ENCODE measurements at places on chromosomes 12 and 14.

DNA sequence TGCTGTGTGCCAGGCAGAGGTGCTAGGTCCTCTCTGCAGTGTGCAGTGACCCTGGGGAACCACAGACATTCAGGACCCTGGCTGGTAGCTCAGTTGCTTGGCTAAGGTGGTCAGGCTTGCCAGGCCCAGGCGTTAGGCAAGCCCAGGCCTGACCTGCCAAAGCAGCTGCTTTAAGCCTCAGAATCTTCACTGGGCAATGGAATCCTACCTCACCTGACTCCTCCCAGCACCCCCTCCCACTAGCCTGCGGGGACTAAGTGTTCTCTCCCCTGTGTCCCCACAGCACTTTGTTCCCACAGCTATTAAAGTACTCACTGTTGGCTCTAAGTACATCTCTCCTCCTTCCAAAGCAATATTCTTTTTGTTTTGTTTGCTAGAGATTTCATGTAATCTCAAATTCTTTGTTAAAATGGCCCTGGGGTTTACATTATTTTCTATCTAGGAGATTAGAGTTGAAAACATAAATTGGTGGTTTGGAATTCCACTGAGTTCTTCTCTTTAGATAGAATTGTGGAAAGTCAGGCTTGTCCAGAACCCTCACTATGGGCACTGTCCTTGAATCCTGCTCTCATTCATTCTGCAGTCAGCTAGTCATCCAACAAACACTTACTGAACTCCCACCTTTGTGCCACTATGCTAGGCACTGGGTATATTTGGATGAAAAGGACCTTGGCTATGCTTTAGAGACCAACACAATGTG lies 44.4 kb downstream of the DGLUCY start:
- no peak for DNase-seq

- DNase-seq = no peak
Observed at GRCh38 chr14:28831126-28831525, 64.5 kb downstream of the FOXG1 start.

DNA sequence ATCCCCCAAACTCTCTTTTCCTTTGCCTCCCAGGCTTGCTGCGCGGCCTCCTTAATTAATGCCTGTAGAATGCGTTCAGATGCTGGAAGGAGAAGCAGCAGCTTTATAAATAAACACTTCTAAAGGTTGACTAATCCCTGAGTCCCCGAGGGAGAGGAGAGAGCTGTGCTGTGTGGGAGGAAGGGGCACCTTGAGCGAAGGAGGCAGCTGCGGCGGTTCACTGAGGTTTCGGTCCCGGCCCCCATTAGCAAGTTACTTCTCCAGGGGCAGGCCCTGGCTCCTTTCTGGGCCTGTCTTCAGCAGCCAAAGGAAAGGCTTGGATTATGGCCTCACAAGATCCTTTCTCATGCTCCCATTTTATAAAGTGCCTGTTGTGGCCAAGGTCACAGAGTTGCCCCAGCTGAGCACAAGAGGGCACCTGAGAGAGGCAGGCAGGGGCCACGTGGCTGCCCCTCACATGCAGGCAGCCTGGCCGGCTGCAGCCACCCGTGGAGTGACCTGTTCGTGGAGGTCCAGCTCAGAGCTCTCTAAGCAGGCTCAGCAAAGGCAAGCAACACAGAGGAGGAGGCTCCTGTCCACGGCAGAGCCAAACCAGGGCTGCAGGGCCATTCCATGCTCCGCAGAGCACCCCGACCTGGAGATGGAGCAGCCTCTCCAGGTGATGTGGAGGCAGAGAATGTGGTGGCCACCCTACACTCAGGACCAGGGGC lies 15.0 kb upstream of the CACNA2D4 start:
- no peak for DNase-seq

DNA sequence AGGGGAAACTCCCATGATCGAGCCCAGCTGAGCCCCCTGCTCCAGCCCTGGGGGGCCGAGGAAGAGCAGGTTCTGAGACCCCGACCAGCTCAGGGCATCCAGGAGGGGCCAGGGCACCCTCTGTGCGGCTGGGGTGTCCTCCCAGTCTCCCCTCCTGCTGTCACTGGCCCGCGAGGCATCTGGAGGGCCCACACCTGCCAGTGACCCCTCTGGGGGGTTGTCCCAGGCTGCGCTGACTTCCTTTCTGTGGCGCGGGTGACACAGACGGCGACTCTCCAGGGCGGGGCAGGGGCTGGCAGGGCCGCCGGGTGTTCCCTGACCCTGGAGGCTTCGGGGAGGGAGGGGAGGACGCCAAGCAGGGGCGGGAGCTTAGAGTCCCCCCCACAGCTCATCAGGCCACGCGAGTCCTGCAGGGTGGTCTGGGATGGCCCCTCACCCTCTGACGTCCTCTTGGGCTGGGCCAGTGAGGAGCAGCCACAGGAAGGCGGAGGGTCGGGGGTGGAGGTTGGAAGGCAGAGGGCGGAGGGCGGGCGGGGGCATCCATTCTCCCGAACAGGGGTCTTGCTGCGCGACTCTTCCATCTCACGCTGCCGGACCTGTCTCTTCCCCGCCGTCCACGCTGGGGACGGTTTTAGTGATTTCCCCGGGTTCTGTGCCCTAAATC lies 38.6 kb upstream of the FBRSL1 start:
- no peak for DNase-seq

- DNase-seq = no peak
Observed at GRCh38 chr12:93230326-93230720, 147.4 kb upstream of the NUDT4 start.

DNA sequence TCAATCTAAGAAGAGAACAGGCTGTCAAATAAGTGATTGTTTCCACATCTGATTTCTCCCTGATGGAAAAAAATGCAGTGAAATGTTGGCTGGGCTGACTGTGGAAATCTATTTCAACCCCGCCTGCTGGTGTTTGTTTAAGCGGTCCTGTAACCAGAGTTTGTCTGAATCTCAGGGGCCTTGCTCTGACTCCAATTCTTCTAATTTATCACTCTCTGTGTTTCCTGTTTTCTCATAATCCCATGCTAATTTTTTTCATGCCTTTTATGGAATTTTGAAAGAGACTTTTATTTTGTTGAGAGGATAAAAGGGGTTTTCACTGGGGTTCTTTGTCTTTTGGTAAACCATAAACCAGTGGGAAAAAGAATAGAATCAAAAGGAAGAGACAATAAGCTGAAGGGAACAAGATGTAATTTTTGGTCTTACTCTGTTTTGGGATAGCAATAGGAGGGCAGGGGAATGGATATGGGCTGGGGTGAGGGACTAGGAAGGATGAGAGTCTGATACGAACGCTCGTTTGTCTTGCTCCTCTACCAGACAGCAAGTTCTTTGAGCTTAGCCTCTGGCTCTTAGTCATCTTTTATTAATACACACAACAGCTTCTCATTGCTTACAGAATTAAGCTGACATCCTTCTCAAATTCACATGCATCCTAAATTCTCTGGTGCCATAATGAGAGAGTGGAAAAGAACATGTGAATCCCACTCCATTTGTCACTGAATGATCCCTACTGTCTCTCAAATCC lies 8.0 kb upstream of the MGP start:
- no peak for DNase-seq

DNA sequence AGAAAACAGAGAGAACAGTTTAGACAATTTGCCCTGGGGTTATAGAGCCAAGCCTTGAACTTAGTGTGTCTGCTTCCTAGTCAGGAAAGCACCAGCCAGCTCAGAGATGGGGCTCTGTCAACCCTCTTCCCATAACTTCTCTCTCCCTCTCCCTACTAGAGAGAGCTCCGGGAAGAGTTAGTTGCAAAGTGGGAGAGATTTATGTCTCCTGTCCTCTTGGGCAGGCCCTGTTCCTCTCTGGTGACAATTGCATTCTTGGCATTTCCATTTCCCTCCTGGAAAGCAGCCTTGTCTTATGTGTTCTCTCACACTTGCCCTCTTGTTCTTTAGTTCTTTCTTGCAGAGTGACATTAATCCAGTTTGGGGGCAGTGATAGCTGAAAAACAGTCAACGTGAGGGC lies 42.1 kb upstream of the TUNAR start:
- DNase-seq = no peak

DNA sequence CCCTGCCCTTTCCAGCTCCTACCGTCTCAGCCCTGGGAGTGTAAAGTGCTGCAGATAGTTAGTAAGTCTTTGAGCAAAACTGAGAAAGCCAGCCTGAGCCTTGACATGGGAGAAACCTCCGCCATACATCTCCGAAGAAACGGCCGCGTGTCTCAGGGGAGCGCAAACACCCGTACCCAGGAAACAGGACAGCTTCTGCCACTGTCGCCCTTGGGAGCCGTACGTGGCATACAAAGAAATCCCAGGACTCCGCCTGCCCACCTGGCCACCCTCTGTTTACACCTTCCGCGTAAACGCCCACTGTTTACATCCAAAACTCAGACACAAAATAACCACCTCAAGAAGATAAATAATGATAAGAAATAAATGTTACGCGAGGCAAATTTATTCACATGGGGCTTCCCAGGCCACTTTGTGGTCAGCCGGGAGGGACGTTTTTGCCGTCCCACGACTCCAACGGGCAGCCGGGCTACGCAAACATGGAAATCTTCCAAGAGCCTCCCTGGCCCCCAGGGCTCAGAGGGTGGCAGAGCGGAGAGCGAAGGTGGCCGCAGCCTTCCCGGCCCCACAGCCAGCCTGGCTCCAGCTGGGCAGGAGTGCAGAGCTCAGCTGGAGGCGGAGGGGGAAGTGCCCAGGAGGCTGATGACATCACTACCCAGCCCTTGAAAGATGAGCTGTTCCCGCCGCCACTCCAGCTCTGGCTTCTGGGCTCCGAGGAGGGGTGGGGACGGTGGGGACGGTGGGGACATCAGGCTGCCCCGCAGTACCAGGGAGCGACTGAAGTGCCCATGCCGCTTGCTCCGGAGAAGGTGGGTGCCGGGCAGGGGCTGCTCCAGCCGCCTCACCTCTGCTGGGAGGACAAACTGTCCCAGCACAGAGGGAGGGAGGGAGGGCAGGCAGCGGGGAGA lies at the start of gene BDKRB2:
BDKRB2 (plus strand) TSS at position 689 of the 908 bp plus-strand sequence. CDS start 32,269 bp downstream, outside the sequence.
- DNase-seq = peak; percentile 78

DNA sequence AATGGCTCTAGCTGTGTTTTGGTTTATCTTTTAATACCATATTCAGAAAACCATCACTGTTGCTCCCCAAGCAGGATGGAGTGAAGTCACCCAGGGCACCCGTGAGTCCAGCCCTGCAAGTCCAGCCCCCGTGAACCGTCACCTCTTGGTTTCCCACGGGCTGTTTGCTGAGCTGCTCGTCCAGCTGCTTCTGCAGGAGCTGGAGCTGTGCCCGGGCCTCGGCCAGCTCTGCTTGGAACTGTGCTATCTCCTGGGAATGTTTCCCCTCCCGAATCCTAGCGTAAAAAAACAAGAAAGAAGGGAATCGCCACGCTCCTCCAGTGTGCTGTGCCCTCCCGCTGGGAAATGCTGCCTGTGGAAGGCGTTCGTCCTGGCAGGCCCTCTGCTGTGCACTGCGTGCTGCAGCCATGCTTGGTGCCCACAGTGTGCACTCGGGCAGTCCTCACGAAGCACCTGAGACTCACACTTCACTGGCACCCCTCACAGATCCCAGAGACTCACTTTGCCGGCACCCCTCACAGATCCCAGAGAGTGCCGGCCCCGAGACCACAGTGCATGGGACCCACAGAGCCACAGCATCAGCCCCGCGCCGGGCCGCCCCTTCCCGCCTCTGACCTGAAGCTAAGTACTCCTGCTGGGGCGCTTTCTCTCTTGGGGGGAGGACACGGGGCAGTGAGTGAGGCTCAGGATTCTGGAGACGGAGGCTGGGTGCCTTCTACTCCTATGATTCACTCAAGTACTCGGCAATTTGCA lies 15.4 kb upstream of the ANKLE2 start:
- DNase-seq = no peak
